GM12892 (cell line): ENCODE measurements at places on chromosomes 2 and 18.

DNA sequence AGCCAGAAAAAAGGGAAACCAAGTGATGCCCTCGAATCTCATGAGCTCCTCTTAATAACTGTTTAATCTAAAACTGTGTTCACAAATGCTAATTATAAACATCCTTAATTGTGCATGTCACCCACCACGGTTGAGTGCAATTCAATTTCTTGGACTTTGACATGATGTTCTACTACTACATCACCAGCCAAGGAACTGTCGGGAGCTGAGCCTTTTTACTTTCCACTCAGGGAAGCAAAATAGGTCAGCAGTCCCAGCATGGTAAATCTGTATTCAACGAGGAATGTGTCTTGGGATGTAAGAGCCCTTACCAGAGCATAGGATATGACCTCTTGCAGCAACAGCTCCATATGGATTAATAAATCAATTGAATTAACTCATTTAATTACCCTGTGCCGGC is 20.8 kb upstream of the REG3G start:
- DNase-seq = no peak

- DNase-seq = no peak
Observed at GRCh38 chr2:242002944-242003343, 133.4 kb downstream of the RTP5 start.

DNA sequence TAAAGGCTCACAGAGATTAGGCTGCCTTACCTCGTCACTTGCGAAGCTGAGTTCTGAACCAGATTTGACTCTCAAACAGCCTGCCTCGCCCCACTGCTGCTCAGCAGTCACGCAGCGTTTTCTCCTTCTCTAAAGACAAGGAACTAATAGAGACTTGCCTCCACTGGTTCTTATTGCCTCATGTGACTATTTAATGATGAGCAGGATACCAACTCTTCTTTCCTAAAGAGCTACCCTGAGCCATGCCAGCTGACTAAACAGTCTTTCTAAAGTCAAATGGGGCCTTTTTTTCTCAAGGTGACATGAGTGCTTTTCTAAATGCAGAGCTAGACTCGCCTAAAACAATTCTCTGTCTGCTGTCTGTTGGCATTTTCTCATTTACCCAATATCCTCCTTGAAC is 147.5 kb downstream of the NCKAP5 start:
- no peak for DNase-seq

GRCh38 chr2:172251231-172251630 is 148.5 kb upstream of the DLX2 start:
- DNase-seq = no peak

DNA sequence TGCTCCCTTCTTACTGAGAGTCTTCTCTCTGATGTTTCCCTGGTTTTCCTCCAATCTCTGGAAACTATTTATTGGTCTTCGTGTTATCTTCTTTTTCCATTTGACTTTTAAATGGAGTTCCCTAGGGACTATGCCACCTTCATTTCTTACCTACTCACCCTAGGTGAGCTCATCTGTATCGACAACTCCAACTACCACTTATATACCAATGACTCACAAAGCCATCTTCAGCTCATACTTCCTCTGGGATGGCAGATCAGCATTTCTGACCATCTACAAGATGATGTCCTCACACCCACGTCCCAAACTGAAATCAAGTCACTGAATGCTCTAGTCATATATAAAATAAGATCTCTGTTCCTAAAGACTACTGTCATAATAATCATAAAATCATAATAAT is 40.6 kb downstream of the CFAP210 start:
- no peak for DNase-seq

DNA sequence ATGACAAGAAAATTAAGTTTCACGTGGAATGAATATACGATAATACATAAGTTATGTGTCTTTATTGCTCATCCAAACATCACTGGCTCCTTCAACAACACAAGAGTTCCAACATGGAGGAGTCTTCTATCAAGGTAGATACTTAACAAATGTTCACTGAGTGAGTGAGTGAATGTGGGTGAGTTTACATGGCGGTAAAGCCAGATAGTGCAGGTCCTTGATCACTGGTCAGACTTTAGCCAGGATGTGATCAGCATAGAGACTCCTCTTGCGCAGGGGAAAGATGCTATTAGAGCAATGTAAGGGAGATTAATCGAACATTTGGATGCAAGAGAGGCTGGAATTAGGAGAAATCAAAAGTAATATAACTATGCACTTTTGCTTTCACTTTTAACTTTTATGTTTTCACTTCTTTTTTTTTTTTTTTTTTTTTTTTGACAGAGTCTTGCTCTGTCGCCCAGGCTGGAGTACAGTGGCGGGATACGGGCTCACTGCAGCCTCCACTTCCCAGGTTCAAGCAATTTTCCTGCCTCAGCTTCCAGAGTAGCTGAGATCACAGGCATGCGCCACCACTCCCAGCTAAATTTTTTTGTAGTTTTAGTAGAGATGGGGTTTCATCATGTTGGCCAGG is 249.0 kb upstream of the ID2 start:
- no peak for DNase-seq

- DNase-seq = no peak
Observed at GRCh38 chr2:173571021-173571821, 216.5 kb downstream of the CDCA7 start.

DNA sequence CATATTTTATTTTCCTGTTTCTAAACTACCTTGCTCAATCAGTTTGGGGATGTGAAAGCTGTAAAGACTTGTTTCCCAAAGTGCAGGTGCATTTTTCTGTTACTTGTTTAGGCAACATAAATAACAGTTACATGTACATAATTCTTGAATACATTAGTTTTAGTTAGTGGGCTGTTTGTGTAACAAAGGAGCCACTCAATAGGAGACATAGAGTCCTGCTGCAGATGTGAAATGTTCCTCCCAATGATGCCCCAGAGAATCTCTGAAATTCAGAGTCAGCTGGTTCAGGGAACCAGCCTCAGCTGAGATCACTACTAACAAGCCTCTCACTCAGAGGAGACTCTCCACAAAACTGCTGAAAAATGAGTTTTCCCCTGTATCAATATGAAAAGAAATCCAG is 91.5 kb upstream of the TWSG1 start:
- no peak for DNase-seq

GRCh38 chr2:68948710-68949109 is 4.0 kb downstream of the GKN2 start:
- no peak for DNase-seq

DNA sequence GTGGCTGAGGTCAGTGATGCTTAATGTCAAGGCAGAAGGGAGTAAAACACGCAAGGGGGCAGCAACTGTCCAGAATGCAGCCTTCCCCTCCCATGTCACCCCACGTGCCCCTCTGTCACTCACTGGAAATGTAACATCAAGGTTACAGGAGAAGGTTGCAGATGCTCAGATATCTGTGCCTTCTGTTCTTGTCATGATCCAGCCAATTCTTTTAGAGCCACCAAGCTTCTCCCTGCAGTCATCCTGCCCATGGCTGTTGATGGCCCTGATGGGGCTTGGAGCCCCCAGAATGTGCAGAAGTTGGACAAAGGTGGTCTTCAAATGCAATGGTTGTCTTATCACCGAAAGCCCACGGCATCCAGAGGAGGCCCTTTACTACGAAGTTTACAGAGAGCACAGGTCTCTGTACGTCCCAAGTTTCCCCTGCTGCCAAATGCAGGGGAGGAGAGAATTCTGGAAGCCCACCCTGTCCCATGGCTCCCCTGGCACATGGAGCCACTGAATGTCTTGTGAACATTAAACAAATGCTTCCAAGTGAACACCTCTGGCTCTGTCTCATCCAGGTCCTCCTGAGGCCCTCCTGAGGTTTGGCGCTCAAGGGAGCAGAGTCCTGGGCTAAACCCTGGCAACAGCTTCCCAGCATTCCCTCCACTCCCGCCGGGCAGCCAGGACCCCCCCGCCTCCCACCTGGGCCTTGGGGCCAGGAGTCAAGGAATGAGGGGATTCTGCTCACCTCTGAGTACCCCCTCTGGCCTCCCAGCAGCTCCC is 4.5 kb upstream of the GPR55 start:
- DNase-seq = no peak

- no peak for DNase-seq
Observed at GRCh38 chr2:161422816-161423403, 6.8 kb downstream of the TBR1 start.

DNA sequence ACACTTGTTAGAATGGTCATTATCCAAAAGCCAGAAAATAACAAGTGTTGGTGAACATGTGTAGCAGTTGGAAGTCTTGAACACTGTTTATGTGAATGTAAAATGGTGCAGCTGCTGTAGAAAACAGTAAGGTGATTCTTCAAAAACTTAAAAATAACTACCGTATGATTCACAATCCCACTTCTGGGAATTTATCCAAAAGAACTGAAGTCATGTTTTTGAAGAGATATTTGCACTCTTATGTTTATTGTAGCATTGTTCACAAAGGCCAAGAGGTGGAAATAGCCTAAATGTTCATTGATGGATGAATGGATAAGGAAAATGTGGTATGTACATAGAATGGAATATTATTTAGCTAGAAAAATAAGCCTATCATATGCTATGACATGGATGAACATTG is 6.3 kb upstream of the SPP2 start:
- DNase-seq = no peak

DNA sequence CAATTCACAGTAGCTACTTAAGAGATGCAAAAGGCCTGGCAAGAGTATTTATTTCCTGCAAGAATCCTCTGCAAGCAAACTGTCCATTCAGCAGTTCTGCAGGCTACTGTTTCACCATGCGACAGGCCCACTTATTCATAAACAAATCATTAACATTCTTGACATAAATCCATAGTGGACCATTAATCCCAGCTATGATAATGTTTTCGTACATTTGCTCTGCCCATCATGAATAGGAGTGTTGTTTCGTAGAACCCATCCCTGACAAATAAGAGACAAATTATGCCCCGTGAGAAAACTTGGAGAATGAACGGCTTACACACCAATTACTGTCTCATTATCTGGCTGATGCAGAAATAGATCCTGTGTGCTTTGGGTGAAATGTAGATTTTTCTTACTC is 65.4 kb downstream of the PID1 start:
- DNase-seq = no peak

- no peak for DNase-seq
Observed at GRCh38 chr2:42830922-42831574, 38.7 kb upstream of the HAAO start.

DNA sequence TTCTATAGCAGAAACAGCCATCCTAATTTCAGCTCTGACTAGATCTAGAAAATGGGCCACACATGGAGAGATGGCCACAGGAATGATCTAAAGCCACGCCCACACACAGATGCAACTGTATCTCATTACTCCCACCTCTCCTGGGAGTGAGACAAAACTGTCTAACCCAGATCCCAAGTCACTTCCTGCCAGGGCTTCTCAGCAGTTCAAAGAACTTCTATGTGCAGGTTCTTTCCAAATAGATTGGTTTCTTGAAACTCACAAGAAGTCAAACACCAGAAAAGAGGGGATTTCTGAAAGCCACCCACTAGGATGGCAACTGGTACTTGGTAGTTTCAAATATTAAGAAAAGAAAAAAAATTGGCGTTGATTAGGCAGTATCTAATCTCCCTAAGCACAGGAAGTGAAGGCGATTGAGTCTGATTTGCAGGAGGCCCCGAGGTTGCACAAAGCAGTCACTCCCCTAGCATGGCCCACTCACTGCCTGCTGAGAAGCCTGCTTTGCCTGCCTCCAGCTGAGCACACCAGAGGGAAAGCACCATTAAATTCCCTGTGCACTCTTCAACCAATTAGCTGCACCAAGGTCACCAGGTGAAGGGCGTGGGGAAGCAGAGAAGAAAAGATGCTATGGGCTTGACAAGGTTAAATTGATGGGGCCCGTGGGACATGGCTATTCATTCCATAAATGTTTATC is 51.1 kb downstream of the PAPOLG start:
- DNase-seq = peak; percentile 50

- DNase-seq = no peak
Observed at GRCh38 chr2:149180226-149180875, 141.9 kb downstream of the LYPD6B start.

DNA sequence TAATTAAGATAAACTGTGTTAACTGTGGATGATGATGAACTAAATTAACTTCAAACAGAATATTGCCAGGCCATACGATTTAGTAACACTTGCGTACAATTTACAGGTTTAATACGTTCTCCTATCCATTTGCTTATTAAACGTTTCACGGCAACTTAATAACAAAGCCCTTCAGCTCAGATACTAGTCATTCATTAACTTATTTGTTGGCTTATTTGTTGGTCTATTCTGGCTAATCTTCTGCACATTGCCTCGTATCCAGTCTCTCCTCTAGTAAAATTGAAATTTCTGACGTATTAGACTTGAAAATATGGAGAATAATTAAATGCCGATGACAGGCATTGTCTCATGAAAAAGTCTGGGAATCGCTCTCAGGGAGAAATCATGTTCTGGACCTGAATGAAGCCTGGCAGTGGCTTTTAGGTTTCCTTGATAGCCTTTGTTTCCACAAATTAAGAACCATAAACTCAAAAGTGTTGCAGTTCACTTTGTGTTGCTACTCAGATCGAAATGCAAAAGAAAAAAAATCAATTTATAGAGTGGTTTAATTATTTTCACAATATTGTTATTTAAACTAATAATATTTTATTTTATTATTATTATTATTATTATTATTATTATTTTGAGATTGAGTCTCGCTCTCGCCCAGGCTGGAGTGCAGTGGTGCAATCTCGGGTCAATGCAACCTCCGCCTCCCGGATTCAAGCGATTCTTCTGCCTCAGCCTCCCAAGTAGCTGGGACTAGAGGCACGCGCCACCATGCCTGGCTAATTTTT is 4.5 kb downstream of the SCLY start:
- no peak for DNase-seq

- DNase-seq = no peak
Observed at GRCh38 chr2:176291809-176292283, 22.6 kb downstream of the MTX2 start.

DNA sequence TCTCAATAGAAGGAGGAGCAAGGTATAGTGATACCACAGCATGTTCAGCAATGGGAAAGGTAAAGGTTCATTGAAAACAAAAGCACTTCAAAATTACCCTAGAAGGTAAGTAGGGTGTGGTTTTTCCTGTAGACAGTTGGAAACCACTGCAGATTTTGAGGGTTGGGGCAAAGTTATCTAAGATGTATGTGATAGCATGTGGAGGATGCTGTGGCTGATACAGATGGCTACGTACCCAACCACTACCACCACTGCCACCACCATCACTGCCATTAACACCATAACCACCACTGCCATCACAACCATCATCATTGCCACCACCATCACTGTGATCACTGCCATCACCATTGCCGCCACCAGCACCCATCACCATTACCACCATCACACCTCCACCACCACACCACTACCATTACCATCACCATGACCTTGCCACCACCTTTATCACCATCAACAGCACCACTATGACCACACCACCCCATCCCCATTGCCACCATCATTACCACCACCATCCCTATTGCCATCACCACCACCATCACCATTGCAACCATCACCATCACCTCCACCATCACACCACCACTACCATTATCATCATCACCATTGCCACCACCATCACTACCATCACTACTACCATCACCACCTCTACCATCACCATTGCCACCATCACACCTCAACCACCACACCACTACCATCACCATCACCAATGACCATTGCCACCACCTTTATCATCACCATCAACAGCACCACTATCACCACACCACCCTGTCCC is 3.7 kb downstream of the TMSB10 start:
- no peak for DNase-seq
